NB4 (cell line): ENCODE measurements at places on chromosomes 3 and 15.

DNA sequence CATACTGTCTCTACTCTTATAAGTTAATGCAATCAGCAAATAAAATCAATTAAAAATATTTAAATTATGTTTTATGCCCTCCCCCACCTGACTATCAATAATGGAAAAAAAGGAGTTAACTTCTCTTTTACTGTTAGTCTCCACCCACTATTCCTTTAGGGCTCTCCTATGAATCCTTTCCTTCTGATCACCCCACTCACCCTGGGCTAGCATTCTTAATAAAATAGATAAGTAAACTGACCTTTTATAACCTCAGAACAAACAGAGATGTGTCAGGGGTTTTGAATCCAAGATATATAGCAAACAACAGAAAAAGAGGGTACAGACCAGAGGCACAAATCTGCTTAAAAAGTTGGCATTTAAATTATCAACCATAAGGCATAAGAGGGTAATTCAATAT lies 116.1 kb upstream of the PLXND1 start:
- no peak for DNase-seq

- peak; percentile 93 for DNase-seq
Measured at GRCh38 chr15:68818066-68818768, 2.5 kb downstream of the ANP32A start.

DNA sequence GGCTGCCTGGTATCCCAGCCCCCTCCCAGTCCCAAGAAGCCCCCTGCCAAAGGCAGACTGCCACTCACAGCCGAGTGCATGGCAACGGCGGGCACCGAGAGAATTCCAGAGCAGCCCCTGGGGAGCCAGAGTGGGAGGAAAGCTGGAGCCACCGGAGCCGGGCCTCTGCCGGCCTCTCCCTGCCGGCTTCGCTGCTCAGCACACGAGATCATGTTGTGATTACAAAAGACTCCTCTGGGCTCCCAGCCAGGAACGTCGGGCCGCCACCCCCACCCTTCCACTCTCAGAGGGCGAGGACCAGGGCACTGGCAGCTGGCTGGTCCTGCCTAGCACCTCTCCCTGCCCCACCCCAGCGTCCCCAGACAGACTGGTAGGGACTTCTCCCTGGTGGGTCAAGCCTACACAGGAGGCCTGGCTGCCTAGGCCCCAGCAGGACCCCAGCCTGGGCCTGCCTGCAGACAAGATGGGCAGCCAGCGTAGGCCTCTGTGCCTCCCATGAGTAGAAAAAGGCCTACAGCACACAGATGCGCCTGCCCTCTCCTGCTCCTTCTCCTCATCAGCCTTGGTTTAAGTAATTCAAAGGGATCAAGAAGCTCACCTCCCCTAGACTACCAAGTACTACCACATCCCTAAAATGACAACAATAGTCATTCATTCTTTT lies at the start of gene CCDC9B:
CCDC9B (minus strand) TSS at position 200 of the 661 bp plus-strand sequence; CDS start at position 80, 120 bp downstream.
- DNase-seq: no peak

DNA sequence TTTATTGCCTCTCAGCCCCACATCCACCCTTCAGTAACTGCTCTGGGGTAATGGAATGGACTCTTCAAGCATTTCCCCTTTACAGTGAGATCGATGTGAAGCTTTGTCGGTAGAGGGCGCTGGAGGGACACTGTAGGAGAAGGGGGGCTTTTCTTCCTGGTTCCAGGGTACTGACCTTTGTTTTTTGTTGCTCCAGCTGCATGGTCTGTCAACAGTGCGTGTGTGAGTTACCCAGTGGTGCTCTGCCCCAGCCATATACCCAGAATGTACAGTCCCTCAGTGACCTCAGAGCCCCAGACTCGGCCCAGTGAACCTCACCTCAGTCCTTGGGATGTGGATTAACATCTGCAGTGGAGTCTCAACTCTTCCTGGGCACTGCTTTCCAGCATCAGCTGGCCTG lies 180.3 kb upstream of the TSC22D2 start:
- DNase-seq: peak; percentile 69
